ENCODE measurements at places on chromosomes 2 and 18.

GRCh38 chr2:86243950-86244733 lies 44.9 kb downstream of the MRPL35 start:
- DNase-seq = no peak

DNA sequence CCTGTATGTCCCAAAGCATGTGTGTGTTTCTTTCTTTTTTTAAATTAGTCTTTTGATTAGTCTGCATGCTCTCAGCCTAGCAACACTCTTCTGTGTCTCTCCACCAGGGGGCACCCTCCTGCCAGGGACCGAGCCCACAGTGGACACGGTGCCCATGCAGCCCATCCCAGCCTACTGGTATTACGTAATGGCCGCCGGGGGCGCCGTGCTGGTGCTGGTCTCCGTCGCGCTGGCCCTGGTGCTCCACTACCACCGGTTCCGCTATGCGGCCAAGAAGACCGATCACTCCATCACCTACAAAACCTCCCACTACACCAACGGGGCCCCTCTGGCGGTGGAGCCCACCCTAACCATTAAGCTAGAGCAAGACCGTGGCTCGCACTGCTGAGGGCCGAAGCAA lies 93.8 kb downstream of the NRP2 start:
- no peak for DNase-seq

DNA sequence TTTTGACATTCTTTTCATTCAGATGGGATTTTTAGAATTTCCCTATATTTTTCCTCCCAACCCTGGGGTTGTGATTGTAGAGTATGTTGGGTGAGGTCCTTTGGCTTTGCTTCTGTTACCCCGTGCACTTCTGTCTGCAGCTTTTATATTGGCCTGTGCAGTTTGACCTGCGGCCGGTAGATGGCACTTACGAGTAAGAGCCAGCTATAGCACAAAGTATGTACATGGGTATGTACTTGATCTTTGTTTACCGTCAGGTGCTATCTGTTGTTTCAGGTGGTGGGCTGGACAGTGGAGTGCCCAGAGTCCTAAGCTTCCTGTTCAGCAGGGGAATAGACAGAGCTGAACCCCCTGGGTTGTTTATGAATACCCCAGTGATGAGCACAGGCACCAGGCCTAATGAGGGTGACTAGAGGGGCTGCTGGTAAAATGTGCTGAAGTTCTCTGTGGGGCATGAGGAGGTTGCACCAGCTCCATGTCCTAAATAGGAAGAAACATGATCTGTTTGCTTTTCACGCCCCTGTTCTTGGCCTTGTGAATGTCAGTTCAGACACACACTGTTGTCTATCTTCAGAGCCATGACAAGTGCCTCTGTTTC lies 58.9 kb upstream of the THUMPD2 start:
- no peak for DNase-seq

DNA sequence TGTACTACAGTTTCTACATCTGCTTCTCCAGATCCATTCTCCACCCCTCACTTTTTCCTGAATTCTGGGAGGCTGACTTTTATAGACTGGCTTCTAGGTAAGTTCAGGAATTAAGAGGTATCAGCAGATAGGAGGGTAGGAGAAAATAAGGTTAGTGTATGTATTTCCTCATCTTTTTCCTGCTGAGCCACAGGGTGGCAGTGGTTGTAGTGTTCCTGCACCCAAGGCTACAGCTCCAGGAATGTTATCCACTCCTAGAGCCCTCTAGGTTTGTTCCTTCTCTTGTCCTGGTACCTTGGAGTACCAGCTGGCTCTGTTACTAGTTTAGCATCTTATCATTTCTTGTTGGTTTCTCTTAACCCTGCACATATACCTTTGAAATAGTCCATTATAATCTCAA lies 40.7 kb upstream of the C2orf66 start:
- no peak for DNase-seq

- no peak for DNase-seq
These were observed 10.5 kb upstream of the ARMC9 start for GRCh38 chr2:231187736-231188505.

GRCh38 chr2:216475767-216476166 lies 22.9 kb upstream of the RPL37A start:
- DNase-seq = no peak

GRCh38 chr2:154158101-154158500 lies 286.4 kb downstream of the GALNT13 start:
- DNase-seq = no peak

DNA sequence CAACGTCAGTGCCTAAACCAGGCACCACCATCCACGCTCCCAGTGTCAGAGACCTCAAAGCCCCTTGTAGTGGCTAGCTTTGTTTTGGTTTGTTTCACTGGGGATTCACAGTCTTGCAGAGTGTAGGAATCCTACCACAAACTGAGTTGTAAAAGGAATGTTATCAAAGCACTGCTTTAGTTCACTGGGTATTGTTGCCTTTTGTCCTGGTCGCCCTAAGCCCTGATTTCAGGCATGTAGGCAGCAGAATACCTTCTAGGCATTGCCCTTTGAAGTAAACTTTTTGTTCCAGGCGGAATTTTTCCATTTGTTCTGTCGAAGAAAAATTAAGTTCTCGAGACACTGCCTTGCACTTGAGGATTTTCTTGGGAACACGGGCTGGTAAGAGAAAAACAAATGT lies 29.4 kb downstream of the PTMA start:
- DNase-seq = no peak

DNA sequence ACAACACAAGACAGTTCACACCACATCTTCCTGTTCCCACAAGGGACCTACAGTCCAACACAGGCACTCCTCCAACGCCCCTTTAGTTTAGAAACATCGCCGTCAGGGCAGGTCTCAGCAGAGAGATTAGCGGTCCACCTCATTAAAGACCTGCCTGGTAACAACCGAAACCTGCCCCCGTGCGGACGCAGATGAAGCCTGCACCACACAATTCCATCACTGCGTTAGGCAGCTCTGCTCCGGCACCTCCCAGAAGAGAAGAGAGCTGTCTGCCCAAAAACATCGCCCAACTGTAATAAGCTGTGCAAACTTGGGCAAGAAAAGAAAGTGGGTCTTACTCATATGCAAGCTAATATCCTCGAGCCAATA lies 32.7 kb downstream of the ZNF516 start:
- no peak for DNase-seq

DNA sequence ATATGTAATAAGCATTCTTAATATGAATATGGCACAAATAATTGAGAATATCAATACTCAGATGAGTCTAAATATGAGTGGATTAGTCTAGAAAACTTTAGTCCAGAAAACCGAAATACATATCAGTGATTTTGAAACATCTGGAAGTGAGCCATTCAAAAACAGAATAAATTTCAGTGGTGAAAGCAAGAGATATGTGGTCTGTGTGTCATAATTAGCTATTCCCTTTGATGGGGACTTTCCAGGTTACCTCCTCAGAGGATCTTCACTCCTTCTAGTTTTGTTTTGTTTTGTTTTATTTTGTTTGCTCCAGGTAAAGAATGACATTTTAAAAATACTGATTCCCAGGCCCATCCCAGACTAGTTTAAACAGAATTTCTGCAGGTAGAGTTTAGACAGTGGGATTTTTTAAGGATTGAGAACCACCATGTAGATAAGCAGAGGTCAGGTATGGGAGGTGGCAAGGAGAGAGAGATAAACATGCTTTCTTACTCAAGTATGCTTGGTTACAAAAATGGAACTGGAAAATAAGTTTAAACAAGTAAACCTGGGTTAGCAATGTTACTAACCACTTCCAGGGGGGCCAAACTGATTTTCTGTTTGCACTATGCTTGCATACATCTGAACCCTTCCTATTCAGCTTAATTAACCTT lies 70.7 kb downstream of the NABP1 start:
- DNase-seq = no peak

DNA sequence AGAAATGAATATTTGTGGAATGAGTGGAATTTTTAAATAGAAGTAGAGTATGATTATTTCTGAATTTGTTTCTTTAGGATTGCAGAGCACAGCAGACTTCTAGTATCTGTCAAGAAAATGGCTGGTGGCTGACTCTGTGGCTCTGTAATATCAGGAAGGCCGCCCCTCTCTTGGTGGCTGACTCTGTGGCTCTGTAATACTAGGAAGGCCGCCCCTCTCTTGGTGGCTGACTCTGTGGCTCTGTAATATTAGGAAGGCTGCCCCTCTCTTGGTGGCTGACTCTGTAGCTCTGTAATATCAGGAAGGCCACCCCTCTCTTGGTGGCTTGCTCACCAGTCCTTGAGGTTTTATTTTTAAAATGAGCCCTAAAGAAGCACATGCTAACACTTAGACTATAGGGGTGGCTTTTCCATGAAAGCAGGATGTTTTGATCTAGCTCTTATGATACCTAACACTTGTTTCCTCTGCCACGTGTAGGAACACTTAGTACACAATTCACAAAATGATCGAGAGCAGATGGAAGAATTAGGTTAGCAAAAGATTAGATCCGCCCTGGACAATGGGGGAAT lies 85.1 kb upstream of the TTC39C start:
- no peak for DNase-seq

DNA sequence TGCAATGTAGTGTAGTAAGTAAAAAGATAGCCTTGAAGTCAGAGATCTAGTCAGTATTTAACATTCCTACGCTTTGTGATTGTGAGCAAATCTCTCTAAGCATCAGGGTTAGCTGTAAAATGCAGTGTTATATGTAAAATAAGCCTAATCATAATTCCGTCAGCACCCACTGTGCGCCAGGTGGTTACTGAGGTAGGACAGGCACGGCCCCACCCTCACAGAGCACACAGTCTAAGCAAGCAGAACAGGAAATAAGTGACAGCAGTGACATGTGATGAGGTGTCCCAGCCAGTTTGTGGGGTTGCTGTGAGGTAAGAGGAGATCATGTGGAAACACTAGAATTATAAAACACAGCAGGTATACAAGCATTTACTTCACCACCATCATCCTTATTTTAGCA lies 267.1 kb downstream of the ICOS start:
- no peak for DNase-seq

DNA sequence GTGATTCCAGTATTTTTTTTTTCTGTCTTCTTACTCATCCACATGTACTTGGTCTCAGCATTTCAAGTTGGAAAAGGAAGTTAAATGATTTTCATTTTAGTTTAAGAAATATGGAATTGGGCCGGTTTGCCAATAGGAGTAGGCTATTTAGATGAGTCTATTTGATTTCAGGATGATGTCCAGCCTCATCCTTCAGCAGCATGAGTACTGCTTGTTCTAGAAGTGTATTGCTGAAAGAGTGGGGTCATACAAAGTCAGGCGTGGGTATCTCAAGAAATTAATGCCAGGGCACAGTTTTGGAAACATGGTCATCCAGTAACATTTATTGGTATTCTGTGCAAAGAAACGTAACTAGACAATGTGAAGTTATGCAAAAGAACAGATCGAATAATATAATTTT lies 44.9 kb upstream of the MSTN start:
- DNase-seq = no peak

GRCh38 chr2:154637456-154637855 lies 61.0 kb upstream of the KCNJ3 start:
- DNase-seq = no peak

DNA sequence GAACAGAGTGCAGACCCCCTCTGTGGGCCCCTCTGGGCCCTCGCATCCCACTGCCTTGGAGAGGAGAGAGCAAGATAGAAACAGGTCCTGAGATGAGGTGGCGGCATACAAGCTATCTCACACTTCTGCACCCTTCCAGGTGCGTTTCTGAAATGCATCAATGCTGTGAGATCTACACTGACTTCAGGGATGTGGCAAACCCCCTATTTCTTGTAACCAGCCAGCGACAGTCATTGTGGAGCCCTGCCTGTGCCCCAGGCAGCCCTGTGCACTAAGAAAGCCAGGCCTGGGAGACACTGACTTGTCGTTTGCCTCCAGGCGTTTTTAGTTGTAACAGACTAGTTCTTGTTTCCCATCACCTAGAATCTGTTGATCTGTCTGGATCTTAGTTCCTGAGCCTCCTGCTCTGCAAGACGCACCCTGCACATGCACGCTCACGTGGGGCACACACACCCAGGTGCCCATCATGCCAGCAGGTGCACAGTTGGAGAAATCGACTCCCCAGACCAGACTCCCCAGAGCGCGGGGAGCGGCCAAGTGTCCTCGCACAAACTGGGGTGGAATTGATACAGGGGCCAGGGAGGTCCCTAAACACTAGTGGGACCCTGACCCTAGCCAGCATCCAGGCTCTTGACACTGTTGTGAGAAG lies 238.0 kb downstream of the FAM210A start:
- no peak for DNase-seq

DNA sequence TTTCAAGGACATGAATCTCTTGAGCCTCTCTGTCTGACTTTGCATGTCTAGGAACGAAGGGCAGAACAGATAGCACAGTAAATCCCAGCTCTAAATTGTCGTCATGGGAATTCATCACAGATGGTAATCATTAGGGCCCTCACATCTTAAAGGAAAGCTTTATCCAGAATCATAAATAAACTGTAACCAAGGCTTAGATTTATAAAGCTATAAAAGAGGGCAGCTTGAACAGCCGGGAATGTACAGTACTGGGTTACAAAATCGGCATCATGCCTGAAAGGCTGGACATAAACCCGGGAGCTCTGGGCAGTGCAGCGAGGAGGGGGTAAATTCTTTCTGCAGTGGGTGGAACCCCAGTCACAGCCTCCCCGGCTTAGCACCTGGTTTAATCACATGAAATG lies 144.4 kb downstream of the GFPT1 start:
- DNase-seq = no peak

GRCh38 chr2:200756618-200757321 lies 54.9 kb upstream of the BZW1 start:
- DNase-seq = no peak

GRCh38 chr2:47003641-47004427 lies 88.2 kb upstream of the MCFD2 start:
- no peak for DNase-seq

- no peak for DNase-seq
These were observed 260.1 kb downstream of the KCNE4 start for GRCh38 chr2:223311889-223312680.

DNA sequence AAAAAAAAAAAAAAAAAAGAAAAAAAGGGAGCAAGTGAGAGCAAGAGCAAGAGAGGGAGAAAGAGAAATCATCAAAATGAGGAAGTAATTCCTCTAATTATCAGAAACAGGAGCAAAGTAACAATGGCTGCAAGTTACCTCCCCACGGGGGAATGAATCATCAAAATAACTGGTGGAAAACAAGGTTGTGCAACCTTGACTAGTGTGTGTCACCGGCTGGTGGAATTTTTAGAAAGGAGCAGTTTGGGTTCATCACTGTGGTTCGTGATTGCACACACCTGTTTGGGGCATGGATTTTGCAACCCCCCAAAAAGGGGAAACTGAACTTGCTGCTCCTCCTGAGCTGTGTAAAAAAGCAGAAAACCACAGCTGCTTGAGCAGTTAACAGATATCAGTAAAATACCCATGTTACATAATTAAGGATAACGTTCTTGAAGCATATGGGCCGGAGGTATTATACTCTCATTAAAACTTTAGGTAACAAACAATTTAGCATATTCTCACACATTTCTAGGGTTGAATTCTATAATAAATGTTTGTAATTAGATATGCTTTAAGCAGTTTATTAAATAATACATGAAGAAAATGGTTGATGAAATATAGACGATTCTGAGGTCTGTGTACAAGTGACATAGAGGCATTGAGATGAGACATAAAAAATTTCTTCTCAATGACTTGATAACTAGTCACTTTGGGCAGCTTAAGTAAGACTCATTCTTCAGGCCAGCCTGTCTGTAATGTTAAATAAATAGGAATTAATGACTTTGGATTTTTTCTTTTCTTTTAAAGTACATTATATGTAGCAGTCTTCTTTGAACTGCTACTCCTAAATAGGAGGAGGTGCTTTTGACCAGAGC lies 184.2 kb upstream of the ZEB2 start:
- no peak for DNase-seq

- no peak for DNase-seq
These were observed 200.8 kb upstream of the AGAP1 start for GRCh38 chr2:235293061-235293460.

Data from stimulated activated CD4-positive, alpha-beta T cell treated with anti-CD3 and anti-CD28 coated beads, TNF-alpha, amount 100 ng/mL, for 1 hour (primary cell).